ENCODE measurements at places on chromosomes 12 and 14.

GRCh38 chr12:4080213-4080612 is 193.3 kb upstream of the CCND2 start:
- no peak for DNase-seq

- no peak for DNase-seq
These were observed 12.9 kb downstream of the NYNRIN start for GRCh38 chr14:24411443-24412389.

DNA sequence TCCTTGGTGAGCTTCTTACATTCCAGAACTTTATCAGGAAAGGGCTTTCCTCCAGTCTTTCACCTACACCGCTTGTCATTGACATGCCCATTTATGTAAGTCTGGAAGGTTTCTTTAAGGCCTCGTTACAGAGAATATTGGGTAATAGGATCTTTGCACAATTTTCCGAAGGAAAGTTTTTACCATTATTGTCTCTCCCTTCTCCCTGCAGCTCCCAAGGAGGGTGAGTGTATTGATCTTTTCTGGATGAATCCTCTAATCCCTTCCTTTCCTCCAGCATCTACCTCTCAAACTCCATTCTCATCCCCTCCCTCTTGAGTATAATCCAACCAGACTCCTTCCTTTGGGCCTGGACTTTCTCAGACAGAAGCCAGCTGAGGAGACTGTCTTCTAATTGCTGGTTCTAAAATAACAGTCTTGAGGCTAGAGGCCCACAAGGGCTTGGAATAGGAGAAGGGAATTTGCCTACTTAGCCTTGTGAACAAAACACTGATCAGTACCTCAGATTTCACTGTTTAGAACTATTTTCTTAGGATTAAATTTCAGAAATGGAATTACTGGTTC is 21.8 kb downstream of the WNK1 start:
- DNase-seq = no peak

DNA sequence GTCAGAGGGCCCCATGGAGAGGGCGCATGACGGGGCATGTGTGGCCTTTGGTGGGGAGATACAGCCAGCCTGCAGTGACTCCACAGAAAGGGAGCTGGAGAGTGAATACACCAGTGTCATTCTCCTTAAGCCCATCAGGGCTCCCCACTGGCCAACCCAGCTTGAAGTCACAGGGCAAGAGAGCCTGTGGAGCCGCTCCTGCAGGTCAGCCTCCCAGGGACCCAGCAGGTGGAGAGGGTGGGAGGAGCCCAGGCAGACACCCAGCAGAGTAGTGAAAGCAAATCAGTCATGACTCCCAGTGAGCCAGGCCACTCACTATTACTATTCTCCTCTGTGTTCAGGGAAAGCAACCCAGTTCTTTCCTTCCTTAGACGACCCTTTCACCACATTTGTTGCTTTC is 110.0 kb upstream of the CPM start:
- no peak for DNase-seq

DNA sequence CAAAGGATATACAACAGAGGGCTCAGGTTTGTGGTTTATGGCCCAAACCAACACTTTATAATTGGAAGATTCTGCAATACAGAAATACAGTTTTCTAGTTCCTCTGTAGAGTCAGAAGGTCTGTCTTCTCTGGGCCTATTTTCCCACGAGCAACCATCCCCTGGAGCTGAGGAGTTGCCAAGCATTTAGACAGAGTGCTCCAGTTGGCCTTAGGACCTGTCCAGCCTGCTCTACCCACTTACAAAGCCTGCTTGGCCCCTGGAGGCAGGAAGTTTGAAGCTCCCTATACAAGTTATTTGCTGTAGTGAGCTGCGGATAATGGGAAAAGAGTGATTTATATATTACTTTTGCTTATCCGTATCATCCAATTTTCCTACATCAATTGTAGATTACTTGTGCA is 60.8 kb upstream of the HSPB8 start:
- no peak for DNase-seq

Data from activated CD8-positive, alpha-beta memory T cell treated with anti-CD3 and anti-CD28 coated beads for 1 hour (primary cell).